ENCODE measurements at places on chromosomes 1 and 21. TPM values are rescaled to one million over a fixed set of nuclear protein-coding genes. Genes with fewer than 3 reads are reported as not detected.

The ADAMTS4 gene
- 437 TPM for total RNA-seq

The C1QC gene
- total RNA-seq: 51.1 TPM

The KRTAP12-3 gene
- not detected for total RNA-seq

The DHX9 gene
- total RNA-seq: 168 TPM

The PLA2G2A gene
- 819 TPM for total RNA-seq

The AUNIP gene
- total RNA-seq: 0.75 TPM

The LCE5A gene
- total RNA-seq: not detected

The C1orf232 gene
- total RNA-seq: not detected

The GBP2 gene
- total RNA-seq: 52.5 TPM

- DNase-seq: no peak
- peaks cover 22% of the 10 kb centered on the region for H3K4me1 ChIP-seq
- H3K4me3 ChIP-seq: no peak overlapping the region
- H3K36me3 ChIP-seq: no peaks in the 10 kb centered on the region
- H3K27me3 ChIP-seq: no peaks in the 10 kb centered on the region
- no peak overlapping the region for H3K27ac ChIP-seq
These were observed 7.4 kb downstream of the SLC2A5 start for GRCh38 chr1:9062021-9062471.

- no peak for DNase-seq
- H3K27me3 ChIP-seq: no peaks in the 10 kb centered on the region
- H3K27ac ChIP-seq: no peak overlapping the region
- H3K4me3 ChIP-seq: no peak overlapping the region
These were observed 51.5 kb downstream of the DMRTA2 start for GRCh38 chr1:50371749-50372148.

DNA sequence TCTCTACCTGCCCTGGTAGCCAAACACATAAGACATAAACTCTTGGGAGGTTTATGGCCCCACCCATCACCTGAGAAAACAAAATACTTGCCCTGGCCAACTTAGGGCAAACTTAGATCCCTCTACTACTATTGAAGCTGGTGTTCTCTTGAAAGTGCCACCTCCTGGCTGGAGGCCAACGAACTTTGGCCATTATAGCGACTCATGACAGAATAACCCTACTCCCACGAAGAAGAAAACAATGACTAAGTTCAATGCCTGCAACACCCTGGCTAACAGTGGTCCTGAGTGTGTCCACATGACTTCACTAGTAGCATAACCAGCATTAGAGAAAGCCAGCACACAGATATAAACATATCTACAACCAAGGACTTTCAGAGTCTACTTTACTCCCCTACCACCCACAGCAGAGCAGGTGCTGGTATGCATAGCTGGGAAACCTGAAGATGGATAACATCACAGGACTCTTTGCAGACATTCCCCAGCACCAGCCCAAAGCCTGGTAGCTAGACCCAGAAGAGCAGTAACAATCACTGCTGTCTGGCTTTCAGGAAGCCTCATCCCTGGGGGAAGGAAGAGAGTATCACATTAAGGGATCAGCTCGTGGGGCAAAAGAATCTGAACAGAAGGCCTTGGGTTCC, 81.0 kb downstream of the SLC30A10 start:
- no peak overlapping the region for H3K4me3 ChIP-seq
- H3K27ac ChIP-seq: no peak overlapping the region
- no peaks in the 10 kb centered on the region for H3K27me3 ChIP-seq
- no peaks in the 10 kb centered on the region for H3K4me1 ChIP-seq
- no peak for DNase-seq

GRCh38 chr1:216896146-216896545, 172.9 kb upstream of the ESRRG start:
- H3K36me3 ChIP-seq: no peaks in the 10 kb centered on the region
- H3K27me3 ChIP-seq: no peaks in the 10 kb centered on the region
- H3K4me1 ChIP-seq: no peaks in the 10 kb centered on the region
- H3K27ac ChIP-seq: no peak overlapping the region
- no peak overlapping the region for H3K4me3 ChIP-seq
- no peak for DNase-seq

- no peak overlapping the region for H3K4me3 ChIP-seq
- no peaks in the 10 kb centered on the region for H3K27me3 ChIP-seq
- H3K27ac ChIP-seq: no peak overlapping the region
- no peaks in the 10 kb centered on the region for H3K4me1 ChIP-seq
These were observed 1660.8 kb downstream of the PLA2G4A start for GRCh38 chr1:188489336-188490112.

DNA sequence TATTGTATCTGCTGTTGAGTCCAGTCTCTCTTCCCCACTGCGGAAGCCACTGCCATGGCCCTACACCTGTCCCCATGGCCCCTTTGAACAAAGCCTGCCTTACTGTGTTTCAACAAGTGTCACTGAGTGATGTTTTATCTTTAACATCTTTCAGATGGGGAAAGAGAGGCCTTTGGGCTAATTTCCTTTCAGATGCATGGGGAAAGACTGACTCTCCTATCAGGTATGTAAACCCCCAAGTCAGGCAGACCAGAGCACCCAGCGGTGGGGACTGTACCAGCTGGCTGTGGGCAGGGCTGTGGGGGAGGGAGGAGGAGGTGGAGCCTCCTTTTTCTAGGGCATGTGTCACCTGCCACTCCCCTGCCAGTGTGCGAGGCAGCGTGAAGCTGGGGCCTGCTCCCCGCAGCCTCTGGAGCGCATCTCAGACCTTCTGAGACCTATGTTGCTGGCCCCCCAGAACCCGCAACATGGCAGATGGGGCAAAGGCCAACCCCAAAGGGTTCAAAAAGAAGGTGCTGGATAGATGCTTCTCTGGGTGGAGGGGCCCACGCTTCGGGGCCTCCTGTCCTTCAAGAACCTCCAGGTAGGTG, at the start of gene PLA2G2F:
Gene PLA2G2F, plus strand, starts transcription at position 363 of the 590 bp plus-strand sequence. Its CDS starts 105 bp downstream, at position 468.
- no peak within 1 kb of the TSS for H3K27ac ChIP-seq
- peaks cover 7% of the 10 kb centered on the region for H3K4me1 ChIP-seq
- H3K4me3 ChIP-seq: no peak within 1 kb of the TSS
- H3K27me3 ChIP-seq: no peaks in the 10 kb centered on the region
- H3K36me3 ChIP-seq: no peaks in the 10 kb centered on the region

DNA sequence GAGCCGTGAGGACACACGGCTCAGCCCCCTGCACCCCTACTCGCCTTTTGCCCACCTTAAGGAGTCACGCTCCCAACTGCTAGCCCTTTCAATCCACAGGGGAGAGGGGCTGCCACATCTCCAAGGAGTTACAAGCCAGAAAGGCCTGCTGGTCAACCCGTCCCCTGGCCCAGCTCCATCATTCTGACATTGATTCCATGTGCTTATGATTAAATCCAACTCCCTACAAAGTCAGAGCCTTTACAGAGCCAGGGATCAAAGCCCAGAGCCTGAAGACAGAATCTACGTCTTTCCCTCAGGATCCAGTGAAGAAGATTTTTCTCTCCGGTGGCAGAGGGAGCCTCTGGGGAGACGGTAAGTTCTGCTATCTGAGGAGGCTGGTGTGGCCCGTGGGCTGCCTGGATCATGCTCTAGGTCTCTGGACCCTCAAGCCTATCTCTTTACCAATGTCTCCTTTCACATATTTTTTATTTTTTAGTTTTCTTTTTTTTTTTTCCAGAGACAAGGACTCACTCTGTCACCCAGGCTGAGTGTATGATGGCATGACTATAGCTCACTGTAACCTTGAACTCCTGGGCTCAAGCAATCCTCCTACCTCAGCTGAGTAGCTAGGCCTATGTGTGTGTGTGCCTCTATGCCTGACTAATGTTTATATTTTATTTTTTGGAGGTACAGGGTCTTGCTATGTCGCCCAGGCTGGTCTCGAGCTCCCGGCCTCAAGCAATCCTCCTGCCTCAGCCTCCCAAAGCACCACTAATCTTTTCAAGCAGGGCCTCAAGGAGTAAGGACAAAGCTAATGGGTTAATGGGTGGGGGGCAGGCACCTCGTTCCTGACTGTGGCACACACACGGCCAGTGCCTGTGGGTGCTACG, 61.3 kb downstream of the SLC66A1 start:
- peaks cover 7% of the 10 kb centered on the region for H3K4me1 ChIP-seq
- DNase-seq: no peak
- no peak overlapping the region for H3K4me3 ChIP-seq
- H3K27me3 ChIP-seq: no peaks in the 10 kb centered on the region
- H3K36me3 ChIP-seq: no peaks in the 10 kb centered on the region

DNA sequence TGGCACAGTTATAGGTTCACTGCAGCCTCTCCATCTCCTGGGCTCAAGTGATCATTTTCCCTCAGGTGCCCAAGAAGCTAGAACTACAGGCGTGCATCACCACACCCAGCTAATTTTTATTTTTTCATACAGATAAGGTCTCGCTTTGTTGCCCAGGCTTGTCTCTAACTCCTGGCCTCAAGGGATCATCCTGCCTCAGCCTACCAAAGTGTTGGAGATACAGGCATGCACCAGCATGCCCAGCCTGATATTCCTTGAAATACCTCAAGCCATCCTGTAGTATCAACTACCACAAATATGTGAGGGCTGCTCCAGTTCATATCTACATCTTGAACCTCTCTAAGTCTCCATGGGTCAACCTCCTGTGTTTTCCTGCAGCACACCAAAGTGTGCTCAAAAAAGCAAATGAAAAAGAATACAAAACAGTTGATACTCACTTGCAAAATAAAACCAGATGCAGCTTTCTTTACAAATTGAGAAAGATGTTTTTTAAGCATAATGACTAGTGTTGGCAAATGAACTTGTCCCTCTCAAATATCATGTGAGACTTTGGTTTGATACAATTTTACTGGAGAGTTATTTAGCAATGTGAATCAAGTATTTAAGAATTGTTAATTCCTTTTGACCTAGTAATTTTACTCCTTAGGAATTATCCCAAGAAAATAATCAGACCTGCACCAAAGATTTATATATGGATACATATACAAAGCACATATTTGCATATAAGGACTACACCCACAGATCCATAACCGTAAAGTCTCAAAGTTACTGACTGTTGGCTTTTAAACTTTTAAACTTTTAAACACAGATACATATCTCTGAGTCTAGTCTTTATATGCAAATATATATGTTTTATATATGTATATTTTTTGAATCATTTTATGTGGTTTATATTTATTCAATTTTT, 197.7 kb downstream of the NRIP1 start:
- peaks cover 4% of the 10 kb centered on the region for H3K4me1 ChIP-seq
- H3K27ac ChIP-seq: no peak overlapping the region
- H3K27me3 ChIP-seq: no peaks in the 10 kb centered on the region

- no peaks in the 10 kb centered on the region for H3K36me3 ChIP-seq
- H3K27me3 ChIP-seq: no peaks in the 10 kb centered on the region
- peaks cover 36% of the 10 kb centered on the region for H3K4me1 ChIP-seq
These were observed 10.8 kb downstream of the NGF start for GRCh38 chr1:115327270-115327669.

DNA sequence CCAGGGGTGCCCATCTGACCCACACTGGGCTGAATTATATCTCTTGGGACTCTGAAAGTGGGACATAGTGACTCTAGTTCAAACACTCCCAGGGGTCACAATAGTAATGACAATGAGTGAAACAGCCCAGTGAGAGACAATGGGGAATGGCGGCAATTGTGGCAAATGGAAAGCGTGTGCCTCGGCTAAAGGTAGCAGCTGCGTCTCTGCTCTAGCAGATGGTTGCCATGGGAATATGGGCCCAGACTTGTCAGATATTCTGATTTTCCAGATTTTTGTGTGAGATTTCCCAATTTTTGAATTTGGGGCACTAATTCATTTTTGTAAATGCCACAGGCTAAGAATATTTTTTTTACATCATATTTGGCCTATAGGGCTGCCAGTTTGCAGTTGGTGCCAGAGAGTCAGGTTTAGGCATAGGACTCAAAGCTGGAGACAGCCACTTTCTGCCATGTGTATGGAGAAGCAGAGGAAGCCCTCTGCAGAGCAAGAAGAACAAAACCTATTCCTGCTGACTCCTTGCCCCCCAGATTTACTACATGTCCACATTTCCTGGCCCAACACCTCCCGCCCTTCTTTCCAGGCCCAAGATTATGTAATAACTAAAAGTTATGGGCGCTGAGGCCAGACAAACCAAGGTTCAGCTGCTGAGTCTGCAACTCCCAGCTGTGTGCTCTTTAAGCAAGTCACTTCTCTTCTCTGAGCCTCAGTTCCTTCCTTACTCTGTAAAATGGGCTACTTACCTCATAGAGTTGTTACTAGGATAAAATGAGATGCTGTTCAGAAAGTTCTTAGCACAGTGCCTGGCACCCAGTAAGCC, 21.6 kb upstream of the PTP4A2 start:
- H3K27me3 ChIP-seq: no peaks in the 10 kb centered on the region
- H3K36me3 ChIP-seq: no peaks in the 10 kb centered on the region
- no peak overlapping the region for H3K4me3 ChIP-seq
- DNase-seq: peak; percentile 39

DNA sequence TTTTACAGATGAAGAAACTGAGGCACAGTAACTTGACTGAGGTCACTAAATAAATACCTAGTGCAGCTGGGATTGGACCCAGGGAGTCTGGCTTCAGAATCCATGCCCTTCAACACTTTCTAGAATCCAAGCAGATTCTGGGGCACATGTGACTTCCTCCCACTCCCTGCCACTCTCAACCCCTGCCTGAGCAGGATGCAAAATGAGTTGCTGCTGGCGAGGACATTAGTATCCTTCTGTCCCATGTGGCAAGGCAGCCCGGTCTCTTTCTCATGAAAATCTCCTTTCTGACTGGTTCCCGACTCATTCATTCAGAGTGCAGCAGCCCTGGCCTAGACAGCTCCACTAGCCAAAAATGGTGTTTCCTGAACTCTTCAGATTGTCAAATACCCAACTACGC, 28.4 kb downstream of the TNNT2 start:
- no peak for DNase-seq
- H3K27me3 ChIP-seq: no peaks in the 10 kb centered on the region
- H3K4me3 ChIP-seq: no peak overlapping the region
- H3K4me1 ChIP-seq: no peaks in the 10 kb centered on the region

Measured in ovary (tissue), 10 donors.